ENCODE measurements at places on chromosomes 13 and 19.

DNA sequence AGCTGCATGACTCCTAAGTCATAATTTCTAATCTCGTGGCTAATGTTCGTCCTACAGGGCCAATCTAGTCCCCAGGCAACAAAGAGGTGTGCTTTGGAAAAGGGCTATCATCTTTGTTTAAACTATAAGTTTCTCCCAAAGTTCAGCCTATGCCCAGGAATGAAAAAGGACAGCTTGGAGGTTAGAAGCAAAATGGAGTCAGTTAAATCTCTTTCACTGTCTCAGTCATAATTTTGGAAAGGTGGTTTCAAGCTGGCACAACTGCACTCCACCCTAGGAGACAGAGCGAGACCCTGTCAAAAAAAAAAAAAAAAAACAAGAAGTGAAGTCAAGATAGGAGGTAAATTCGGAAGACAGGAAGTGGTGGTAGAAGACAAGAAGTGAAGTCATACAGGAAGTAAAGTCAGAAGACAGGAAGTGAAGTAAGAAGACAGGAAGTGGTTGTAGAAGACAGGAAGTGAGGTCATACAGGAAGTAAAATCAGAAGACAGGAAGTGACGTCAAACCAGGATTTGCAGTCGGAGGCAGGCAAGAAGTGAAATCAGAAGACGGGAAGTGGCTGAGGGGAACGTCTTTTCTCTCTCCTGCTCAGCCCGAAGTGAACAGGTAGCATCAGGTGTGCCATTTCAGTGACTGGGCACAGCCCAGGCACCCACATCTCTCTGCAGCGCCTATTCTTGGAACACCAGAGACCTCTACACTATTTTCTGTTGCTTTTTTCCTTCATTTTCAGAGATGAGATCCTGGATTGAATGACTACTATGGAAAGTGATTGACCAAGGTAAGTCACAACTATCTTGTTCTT is 32.2 kb downstream of the GP6 start:
- DNase-seq = no peak

DNA sequence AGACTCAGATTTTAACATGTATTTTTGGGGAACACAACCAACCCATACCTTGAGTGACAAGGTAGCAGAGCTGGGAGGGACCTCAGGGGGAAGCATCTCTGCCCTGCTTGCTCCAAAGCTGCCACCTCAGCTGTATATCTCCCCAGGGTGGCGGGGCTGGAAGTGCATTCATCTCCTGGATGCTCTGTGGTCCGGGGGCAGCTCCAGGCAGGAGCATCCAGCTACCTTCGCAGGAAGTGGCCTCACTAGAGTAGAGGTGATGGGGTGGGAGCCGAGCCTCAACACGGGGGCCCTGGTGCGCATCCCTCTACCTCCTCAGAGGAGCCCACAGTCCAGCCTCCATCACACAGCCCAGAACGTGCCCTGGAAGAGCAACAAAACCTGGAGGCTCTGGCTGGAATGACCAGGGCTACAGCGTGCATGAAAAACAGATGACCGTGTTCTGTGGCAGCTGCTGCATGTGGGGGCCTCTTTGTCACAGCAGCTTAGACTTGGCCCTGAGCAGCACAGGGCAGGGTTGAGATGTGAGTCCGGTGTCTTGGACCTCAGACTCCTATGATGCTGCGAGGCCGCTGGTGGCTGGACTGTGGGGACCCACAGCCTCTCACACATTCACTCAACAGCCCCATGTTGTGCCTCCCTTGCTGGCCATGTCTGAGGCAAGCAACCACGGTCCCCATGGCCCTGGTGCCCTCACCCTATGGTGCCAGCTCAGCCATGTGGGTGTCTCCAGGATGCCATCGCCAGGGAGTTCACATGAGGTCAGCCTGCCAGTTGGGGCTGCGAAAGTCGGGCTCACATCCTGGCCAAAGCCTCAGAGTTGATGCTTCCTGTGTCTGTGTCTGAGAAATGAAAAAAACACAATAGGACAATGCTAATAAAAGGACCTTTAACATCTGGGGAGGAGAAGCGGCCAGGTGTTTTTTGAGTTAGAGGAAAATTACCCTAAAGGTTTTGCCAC is 17.1 kb upstream of the GAS6 start:
- DNase-seq = no peak

DNA sequence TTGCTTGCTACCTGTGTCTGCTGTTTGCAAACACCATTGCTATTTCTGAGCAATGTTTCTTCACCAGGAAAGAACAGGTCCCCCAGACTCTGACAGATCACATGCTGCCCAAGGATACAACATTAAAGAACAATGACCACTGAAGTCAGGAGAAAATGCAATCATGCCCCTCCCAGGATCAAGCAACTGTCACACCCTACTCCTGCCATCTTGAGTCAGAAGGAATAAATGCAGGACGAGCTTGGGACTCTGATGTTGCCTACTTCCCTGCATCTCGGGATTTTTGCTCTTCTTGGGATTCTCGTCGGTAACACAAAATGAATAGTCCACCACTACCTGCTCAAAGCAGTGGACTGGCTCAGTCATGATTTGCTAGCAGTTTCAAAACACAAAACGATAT is 490.6 kb downstream of the COG6 start:
- DNase-seq = no peak

- no peak for DNase-seq
Measured at GRCh38 chr19:456547-457110, 4.2 kb downstream of the SHC2 start.

- no peak for DNase-seq
Measured at GRCh38 chr19:2974342-2975041, 2.9 kb upstream of the TLE6 start.

- no peak for DNase-seq
Measured at GRCh38 chr19:39512988-39513387, 2.0 kb upstream of the SELENOV start.

DNA sequence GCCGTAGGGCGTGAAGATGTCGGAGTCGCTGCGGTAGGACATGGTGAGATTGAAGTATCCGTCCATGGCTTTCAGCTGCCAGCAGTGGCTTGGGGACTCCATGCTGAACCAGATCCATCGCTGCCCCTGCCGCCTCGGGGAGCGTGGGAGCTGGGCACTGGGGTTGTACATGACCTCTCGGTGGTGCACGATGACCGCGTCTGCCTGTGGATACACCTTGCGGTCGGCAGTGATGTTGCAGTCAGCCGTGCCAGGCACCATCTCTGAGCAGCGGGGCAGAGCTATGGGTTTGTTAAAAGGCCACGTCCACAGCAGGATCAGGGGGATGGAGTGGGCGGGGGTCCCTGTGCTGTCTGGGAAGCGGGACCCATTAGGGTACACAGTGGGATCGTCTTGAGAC is 7.4 kb downstream of the FUT6 start:
- DNase-seq = no peak

GRCh38 chr13:36857253-36857652 is 38.2 kb downstream of the RFXAP start:
- DNase-seq = no peak

DNA sequence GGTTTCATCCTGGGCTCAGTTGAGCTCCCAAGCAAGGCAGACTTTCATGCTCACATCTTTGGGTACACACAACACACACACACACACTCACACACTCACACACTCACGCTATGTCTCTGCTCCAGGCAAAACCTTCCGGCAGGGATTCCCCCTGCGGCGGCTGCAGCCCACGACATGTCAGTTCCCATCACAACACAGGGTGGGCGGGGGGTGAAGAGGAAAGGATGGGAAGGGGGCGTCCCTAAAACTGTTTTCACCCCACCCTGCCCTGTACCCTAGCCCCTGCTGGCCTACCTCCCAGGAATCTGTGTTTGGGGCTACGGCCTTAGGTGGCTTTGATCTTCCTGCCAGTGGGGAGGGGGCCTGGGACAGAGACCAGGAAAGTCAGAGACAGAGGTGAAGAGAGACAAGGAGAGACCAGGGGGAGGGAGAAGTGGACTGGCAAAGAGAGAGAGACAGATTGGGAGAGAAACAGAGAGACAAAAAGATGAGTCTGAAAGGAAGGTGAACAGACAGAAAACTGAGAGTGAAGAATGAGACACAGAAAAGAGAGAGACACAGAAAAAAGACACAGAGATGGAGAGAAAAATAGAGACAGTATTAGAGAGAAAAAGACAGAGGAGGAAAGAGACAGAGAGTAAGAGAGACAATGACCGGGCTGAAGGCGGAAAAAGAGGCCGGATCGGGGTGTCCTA is 3.9 kb downstream of the LRFN1 start:
- no peak for DNase-seq

- DNase-seq = no peak
Measured at GRCh38 chr19:49428547-49429451, 3.6 kb downstream of the GFY start.

DNA sequence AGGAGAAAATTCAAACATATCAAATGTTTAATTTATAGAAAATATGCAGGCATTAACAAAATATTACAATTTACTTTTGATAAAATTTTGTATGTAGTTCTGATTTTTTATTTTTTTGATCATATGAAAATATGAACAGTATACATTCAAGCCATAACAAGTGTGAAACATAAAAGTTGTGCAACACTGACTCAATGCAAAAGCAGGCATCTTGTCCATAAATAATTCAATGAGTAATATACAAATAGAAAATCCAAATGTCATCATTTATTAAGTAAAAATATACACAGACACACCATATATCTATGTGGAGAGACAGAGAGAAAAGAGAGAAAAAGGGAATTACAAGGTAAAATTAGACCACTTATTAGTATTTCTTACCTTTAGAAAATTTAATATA is 1183.9 kb downstream of the SLITRK1 start:
- DNase-seq = no peak

GRCh38 chr13:97028441-97029299 is 34.4 kb upstream of the OXGR1 start:
- DNase-seq = peak; percentile 60

GRCh38 chr19:56080669-56081401 is 40.3 kb downstream of the ZNF787 start:
- DNase-seq = peak; percentile 50

- DNase-seq = no peak
Measured at GRCh38 chr13:28528848-28529247, 33.9 kb upstream of the FLT1 start.

DNA sequence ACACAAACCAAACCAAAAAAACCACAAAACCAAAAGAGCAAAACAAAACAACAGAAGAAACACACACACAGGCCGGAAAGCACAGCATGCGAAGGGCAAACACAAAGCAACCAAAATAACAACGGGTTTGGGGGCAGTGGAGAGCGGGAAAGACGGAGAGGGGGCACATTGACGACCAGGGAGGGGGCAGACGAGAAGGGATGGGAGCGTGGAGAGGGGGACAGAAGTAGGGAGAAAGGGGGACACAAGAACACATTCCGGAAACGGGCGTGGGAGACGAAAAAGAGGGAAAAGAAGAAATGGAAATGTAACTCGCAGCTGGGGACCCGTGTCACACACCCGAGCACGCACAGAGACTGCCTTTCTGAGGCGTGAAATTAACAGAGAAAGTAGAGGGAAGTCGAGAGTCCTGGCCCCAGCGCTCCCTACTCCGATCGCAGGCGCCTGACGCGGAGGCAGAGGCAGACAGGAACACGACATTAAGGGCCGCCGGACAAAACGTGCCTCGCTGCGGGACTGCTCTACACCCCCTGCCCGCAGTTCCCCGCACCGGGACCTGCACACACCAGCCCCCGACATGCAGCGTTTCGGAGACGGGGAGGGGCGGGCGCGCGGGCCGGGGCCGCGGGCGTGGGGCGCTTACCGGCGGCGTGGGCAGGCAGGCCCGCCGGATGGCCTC is 652 bp downstream of the POU4F1 start:
- no peak for DNase-seq

GRCh38 chr19:58497634-58498170 is 14.1 kb downstream of the SLC27A5 start:
- DNase-seq = no peak

DNA sequence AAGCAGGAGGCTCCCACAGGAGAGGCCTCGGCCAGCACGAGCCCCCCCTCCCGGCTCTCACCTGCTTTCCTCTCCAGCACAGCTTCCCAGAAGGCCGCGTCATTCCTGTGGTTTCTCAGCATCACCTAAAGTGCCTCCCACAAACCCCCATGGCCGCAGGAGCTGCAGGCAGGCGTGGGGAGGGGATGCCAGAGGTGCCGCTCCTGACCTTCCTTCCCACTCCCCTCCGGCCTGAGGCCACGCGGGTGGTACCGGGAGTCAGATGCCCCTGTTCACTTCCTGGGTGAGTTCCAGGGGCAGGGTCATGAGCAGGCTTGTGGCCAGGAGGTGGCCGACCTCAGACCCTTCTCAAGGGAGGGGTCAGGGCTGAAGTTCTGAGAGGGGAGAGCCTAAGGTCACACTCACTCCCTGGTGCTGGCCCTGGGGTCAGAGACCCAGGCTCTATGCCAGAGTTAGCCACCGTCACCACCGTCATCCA is 14.4 kb upstream of the NPAS1 start:
- no peak for DNase-seq

DNA sequence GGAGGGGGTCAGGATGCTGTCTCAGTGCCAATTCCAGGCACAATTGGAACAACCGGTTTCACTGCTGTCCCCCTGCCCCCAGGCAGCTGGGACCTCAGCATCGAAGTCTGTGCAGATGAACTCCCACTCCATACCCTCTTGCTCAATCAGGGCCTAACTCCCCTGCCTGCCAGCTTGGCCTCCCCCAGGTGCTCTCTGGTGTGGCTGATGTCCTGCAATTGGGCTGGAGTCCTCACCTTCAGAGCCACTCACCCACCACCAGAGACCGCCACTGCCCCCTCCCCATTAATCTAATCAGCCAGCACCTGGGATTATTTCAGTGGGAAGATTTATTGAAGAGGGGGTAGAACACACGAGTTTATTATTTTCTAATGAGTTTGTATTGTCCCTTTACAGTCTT is 118.8 kb downstream of the MIPEP start:
- no peak for DNase-seq

DNA sequence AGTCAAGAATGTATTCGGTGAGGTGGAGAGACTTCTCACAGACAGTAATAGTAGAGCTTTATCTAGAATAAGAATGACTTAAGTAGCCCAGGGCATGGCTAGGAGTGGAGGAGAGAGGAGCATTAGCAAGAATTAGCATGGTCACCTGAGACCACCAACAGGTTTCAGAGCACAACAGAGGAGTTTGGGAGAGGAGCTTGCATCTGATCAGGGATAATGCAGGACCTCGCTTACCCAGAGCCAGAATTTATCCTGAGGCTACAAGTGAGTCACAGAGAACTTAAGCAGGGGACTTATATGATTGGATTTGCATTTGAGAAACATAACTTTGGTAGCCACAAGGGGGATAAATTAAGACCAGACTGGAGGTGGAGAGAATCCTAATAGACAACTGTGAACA is 102.1 kb upstream of the FNDC3A start:
- no peak for DNase-seq

DNA sequence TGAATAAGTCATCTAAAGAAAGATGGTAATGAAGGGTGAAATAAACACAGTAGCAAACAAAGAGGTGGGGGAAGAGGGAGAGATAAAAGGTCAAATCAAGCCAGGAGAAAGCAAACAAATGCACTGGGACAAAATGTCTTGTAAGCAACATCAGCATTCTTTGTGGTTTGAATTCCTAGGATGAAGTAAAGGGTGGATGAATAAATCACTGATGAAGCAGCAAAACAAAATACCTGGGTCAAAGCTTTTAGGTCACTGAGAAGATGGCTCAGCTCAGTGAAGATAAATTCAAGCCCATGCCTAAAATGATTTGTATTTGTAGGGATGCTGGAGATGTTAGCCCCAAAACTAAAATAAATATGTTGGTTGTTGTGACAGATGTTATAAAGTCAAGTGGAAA is 86.5 kb upstream of the FBXL3 start:
- DNase-seq = no peak

Data from NCI-H345 (cell line).